Left cardiac atrium (tissue), 4 donors: ENCODE measurements at places on chromosomes 1 and 21. TPM values are rescaled to one million over a fixed set of nuclear protein-coding genes. Genes with fewer than 3 reads are reported as not detected.

- no peak for DNase-seq
Measured at GRCh38 chr1:94709891-94710581, 110.1 kb upstream of the SLC44A3 start.

DNA sequence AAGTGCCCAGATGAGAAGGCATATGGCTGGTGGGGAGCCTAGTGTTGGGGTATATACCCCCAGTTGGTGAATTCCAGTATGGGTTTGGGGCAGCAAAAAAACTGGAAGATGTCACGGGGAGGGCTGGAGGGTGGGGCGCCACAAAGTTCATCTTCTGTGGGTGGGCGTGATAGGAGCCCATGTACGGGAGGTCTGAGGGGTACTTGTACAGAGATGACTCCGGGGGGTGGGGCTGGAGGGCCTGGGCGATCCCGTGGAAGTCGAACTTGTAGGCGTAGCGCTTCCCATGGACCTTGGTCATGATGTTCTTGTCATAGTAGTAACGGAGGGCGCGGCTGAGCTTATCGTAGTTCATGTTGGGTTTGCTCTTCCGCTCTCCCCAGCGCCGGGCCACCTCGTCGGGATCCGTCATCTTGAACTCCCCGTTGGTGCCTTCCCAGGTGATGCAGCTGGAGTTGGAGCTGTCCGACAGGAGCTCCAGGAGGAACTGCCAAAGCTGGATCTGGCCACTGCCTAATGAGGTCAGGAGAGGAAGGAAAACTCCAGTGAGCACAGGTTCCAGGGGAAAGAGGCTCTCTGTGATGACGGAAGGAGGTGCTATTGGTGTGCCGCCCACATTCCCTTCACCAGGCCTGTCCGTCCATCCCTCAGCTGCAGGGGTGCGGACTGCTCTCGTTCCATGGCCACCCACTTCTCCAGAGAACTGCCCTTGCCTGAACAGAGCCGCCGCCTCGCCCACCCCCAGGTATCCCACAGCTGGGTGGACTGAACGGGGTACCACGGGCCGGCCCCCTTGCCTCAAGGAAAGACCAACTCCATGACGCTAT, 114.7 kb downstream of the ERG start:
- DNase-seq, result no peak

DNA sequence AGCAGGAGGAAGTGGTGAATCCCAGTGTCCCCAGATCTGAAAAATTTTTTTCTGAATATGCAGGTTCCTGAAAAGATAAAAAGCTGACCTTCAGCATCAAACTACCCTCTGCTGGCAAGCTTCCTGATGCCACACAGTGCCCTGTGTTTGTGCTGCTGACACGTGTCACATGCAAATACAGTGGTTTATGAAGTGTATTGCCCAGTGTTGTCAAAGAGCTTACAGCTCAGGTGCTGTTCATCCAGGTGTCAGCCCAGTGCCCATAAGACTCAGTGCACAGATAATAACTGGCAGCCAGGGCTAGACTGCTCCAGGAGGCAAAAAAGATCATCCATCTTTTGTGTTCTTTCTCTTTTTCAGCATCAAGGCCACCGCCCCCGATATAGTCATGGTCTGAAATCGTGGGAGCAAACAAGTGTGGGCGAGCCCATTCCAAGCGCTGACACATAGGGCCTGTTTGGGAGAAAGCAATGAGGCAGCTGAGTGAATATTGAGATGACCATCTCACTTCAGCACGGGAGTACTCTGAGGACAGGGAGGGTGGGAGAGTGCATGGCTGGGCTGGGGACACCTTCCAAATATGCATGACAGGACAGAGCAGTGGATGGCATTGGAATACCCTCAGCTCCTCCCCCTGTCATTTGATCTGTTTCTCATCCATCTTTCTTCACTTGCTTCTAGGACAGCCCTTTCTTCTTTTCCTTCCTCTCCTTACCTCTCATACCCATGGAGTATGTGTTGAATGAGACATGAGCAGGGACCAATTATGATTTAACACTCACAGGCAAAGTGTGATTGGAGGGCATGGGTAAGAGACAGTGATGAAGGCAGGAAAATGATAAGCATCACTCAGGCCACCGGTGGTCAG, 6.4 kb upstream of the KCNK1 start:
- DNase-seq, result no peak

- DNase-seq, result no peak
Measured at GRCh38 chr1:4006676-4007374, 106.8 kb upstream of the C1orf174 start.

DNA sequence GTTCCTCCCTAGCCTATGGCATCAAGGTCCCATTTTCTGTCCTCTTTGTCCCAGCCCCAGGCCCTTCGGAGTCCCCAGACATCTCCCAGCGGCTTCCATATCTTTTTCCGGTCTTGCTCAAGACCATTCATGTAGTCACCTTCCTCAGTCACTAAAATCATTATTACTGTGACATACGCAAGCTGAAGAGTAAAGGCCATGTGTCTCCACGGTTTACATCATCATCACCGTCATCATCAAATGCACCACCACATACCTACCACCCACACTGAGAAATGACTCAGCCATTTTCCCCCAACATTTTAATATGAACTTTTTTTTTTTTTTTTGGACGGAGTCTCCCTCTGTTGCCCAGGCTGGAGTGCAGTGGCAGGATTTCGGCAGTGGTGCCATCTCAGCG, 43.4 kb downstream of the FHAD1 start:
- DNase-seq, result no peak

- DNase-seq, result no peak
Measured at GRCh38 chr1:94501935-94502334, 39.6 kb downstream of the F3 start.

DNA sequence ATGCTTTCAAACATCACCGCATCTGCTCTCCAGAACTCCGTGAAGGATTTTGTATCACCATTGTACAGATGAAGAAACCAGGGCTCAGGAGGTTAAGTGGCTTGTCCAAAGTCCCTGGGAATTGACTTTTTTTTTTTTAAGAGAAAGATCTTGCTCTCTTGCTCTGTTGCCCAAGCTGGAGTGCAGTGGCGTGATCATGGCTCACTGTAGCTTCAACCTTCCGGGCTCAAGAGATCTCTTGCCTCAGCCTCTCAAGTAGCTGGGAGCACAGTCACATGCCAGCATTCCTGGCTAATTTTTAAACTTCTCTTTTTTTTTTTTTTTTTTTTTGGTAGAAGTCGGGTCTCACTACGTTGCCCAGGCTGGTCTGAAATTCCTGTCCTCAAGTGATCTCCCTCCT, 6.9 kb upstream of the TAS1R2 start:
- DNase-seq, result no peak

- no peak for DNase-seq
Measured at GRCh38 chr1:85074365-85074964, 26.2 kb upstream of the MCOLN3 start.

- DNase-seq, result no peak
Measured at GRCh38 chr1:183030053-183030452, 6.8 kb downstream of the LAMC1 start.

DNA sequence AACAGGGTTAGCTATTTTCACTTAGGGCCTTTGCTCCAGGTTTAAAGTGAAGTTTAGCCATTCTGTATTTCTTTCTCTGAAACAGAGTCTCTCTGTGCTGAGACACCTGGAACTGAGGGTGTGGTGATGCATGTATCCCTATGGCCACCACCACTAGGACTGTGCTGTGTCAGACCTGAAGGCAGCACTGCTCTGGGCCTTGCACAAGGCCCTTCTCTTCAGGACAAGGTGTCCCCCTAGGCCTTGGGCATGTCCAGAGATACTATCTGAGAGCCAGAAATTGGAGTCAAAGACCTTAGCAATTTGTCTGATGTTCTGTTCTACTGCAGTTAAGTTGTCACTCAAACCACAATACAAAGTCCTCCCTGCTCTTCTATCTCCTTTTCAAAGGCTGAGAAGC, 1649.2 kb downstream of the AMY1C start:
- no peak for DNase-seq

The LYST gene
- 10.7 TPM for total RNA-seq

The CYP4X1 gene
- total RNA-seq, result 3.0 TPM

The IL19 gene
- total RNA-seq, result not detected

The LCE1D gene
- total RNA-seq, result not detected

The OR2L8 gene
- total RNA-seq, result not detected

The C4BPA gene
- total RNA-seq, result not detected

The TNFAIP8L2 gene
- 2.1 TPM for total RNA-seq

The DHCR24 gene
- 55.4 TPM for total RNA-seq

The ATP6V1G3 gene
- not detected for total RNA-seq

The ZNF683 gene
- total RNA-seq, result 0.35 TPM

The SYT6 gene
- total RNA-seq, result not detected
